ENCODE measurements at places on chromosomes 7 and 10.

DNA sequence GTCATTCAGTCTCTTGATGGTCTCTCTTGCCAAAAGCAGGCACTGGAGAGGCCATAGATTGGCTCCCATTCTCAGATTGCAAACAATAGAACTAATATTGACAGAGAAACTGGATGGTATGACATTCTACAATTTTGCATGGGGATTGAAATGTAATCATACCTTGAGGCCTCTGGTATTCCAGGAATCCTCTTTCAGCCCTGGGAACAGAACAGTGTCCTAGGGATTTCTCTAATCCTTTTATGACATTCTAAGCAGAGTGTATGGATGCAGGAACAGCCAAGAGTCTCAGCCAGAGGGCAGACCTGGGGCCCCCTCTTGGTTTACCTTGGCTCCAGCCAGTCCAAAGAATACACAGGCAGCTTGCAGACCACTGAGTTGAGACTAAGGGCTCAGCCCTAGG is 206.4 kb downstream of the KCNMA1 start:
- no peak for DNase-seq

GRCh38 chr7:31102151-31102972 is 50.3 kb downstream of the ADCYAP1R1 start:
- DNase-seq: no peak

GRCh38 chr7:45622058-45622457 is 47.9 kb downstream of the ADCY1 start:
- no peak for DNase-seq

DNA sequence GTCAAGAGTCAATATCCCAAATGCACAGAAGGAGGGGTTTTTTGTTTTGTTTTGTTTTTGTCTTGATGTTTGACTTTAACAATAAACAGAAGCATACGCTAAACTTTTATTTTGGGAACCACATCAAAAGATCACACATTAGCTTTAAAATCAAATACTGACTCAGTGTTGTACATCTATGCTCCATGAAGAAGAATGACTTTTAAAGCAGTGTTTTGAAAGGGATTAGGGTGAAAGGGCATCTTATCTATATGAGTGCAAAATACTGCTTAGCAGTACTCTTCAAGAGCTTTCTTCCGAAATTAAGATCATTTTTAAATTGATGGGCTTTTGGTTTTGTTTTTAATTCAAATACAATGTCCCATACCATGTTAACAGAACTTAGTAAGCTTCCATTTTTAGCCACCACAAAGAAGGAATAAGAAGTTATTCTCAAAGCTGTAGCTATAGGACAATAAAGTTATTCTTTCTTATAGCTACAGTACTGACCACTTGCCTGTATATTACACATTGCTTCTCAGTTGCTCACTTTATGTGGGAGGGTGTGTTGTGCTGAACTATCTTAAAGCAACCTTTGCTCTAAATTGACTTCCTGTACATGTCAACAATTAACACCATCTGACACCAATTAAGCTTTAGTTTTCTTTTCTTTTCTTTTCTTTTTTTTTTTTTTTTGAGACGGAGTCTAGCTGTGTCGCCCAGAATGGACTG is 144.3 kb upstream of the KAT6B start:
- DNase-seq: no peak

- peak; percentile 24 for DNase-seq
These were observed 255.0 kb downstream of the BMPER start for GRCh38 chr7:34160261-34160752.

GRCh38 chr7:10708447-10708846 is 265.2 kb upstream of the PHF14 start:
- DNase-seq: no peak

DNA sequence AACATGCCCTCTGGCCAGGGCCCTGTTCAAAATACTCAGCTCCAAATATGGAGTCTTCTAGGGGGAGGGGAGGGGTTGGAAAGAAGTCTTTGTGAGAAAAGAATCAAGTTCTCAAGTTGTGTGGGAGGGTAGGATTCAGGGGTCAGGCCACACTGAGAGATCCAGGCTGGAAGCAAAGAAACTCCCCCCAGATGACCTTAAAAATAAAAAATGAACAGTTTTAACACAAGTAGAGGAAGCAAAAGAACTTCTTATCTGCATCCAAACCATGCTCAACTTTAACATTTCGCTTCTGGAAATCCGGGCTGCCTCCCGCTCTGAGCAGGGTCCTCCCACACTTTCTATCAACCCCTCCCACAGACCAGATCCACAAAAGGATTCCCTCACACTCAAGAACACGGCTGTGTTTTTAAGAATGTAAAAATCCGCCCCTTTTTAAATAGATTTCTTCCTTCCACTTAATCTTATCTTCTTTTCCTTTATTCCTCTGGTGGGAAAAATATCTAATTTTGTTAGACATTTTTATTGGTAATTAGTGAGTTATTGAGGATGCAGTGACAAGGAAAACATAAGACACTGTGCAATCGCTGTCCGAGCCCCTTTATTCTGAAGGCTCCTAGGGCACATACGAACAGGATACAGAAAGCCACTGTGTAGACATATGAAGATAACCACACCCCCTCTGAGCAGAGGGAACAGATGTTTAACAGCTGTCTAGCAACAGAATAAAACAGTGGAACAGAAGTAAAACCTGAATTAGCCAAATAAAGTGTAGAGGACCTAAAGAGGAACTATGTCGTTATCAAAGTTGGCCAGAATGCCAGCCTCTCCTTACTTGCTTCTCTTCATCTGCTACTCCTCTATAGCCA is 43.8 kb downstream of the CYTH3 start:
- DNase-seq: no peak

DNA sequence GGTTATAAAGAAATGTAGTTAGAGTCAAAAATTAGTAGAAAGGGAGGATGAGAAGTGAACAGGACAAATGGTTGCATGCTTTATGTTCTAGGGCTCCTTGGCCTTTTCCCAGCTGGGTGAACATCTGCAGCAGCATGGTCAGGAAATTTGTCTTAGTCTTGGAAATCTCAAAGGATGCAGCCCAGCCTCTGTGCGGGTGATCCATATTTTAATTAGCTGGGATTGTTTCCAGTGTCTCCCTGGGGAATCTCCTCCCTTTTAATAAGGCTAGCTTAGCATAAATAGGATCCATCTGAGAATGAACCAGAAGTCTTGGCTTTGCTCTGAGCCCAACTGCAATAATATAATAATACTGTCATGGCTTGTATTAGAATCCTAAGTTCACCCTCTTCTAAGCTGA is 198.3 kb downstream of the PRKG1 start:
- no peak for DNase-seq

DNA sequence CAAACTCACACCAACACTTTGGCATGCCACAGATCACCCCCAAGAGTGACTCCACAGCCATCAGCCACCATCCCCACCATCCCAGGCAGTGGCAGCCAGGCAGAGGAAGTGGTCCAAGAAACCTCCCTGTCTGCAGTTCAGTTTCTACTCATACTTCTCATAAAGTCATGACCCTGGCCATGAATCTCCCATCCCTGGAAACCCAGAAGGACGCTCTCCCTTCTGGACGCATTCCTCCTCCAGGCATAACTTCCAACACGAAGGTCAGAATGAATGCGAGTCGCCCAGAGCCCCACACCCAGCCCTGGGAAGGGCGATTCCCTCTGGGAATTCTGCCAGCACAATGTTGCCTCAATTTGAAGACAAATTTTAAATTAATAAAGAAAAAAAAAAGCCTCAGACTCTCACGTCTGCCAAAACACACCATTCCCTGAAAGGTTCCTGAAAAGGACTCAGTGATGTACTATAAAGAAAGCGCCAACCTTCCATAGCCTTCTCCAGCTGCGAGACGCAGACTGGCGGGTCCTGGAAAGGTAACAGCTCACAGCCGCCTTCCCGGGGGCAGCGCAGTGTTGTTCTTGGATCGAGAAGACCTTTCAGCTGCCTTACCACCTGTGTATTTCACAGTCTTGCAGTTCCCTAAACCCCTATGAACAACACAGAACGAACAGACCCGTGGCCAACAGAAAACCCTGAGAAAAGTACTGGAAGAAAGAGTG is 307.6 kb downstream of the FRMD4A start:
- no peak for DNase-seq

- no peak for DNase-seq
These were observed 18.5 kb upstream of the ANTXRL start for GRCh38 chr10:46268076-46268881.

- DNase-seq: no peak
These were observed 336.8 kb downstream of the DNAJB6 start for GRCh38 chr7:157673573-157673972.

DNA sequence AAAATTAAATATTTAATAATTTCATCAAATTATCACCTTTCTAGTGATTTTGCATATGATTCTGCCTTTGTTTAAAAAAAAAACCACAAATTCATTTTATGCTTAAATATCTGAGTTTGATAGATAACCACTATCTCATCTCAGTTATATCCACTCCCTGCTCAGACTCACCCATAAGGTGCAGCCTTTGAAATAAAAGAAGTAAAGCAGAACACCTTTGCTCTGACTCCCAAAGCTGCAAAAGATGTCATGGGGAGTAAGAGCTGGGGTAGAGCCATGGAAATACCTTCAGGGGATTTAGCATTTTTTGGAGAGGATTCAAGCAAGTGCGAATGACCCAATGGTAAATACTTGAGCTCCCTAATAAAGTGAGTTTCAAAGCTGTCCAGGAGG is 15.1 kb upstream of the CYP3A5 start:
- no peak for DNase-seq

DNA sequence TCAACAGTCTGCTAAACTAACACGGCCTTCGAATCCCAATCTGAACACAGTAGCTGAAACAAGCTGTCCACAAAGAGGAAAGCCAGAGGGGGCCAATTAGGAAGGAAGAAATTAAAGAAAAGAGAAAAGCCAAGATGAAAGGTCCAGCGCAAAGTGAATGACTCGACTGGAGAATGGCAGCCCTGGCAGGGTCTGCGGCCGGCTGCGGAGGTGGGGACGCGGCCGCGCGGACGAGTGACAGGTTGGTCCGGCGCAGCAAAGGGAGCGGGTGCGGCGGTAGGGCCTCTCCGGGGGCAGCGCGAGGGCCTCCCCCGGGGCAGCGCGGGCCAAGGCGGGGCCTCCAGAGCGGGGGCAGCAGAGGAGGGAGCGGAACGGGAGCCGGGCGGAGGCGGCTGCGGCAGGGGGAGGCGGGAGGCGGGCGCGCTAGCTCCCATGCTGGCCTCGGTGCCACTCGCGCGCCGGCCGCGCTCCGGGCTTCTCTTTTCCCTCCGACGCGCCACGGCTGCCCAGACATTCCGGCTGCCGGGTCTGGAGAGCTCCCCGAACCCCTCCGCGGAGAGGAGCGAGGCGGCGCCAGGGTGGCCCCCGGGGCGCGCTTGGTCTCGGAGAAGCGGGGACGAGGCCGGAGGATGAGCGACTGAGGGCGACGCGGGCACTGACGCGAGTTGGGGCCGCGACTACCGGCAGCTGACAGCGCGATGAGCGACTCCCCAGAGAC is at the start of gene VWC2:
Gene VWC2 (plus strand): TSS at position 421 of the 718 bp plus-strand sequence. CDS start 1,798 bp downstream, outside the sequence.
- no peak for DNase-seq

DNA sequence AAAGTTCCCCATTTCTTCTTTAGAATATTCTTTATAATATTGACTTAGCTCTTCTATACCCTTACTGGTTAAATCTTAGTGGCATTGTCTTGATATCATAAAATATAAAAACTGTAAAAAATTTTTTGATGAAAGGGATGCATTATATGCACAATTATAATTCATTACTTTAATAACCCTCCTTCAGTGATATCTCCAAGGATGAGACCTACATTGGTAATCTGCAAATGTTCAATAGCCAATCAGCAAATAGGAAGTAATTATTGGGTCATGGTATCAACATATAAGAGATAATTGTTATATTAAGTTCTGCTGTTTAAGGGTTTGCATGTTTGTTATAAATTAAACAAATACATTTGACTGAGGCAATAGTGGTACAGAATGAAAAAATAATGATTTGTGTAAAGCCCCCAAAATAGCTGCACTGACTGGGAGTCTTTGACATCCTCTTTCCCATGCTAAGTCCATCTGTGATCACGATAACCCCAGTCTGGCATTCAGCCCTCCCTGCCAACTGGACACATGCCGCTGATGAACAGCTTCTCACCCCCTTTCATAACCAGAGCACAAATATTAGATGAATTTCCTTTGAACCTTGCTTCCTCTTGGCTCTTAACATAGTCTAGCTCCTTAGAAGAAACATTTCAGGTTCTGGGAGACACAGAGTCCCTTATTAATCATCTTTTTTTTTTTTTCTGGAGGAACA is 169.5 kb downstream of the CPED1 start:
- DNase-seq: no peak

DNA sequence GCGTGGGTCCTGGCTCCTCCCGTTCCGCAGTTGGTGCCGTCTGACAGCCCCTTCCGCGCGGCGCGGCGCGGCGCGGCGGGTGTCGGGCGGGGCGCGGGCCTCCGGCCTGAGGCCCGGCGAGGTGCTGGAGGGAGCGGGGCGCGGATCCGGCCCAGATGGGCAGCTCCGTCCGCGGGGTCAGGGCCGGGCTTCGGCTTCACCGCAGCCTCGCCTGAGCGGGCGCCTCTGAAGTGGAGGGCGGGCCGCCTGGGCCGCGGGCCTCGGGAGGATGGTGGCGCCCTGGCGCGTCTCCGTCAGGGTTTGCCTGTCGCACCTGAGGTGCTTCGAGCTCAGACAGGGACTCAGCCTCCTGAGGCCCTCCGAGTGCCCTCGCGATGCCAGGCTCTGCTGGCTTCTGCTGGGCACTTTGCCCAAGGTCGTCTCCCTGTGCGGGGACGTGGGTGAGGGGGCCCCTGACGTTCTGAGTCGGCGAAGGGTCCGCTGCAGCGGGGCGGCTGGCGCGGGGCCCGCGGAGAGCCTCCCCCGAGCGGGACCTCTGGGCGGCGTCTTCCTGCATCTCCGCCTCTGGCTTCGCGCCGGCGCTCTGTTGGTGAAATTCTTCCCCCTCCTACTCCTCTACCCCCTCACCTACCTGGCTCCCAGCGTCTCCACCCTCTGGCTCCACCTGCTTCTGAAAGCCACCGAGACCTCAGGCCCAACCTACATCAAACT is 473 bp downstream of the ADCK2 start:
- no peak for DNase-seq

DNA sequence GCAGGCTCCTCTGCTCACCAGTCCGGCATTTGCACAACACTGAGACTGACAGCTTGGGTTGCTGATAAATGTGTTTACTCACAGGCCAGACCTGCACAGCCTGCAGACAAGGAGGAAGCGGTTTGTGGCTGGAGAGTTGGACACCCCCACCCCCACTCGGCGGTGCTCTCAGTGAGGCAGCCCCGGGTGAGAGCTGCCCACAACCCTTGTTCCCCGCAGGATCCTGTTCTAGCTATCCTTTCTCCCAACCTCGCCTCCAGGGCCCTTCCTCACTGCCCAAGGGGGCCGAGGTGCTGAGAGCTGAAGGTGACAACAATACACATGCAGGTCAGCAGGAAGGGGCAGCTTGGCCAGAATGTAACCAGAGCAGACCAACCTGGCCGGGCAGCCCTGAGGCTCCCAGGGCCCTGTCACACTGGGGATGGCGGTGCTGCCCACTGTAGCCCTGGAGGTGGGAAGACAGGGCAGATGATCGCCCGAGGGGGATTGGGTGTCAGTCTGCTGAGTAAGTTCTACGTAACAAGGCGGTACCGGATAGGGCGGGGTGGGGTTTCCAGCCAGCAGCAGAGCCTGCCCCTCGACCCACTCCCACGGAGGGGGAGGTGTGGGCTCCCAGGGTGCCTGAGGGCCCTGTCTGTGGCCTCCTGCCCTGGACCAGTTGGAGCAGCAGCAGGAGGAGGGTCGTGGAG is 2.1 kb upstream of the ADAM8 start:
- no peak for DNase-seq
